ENCODE measurements at places on chromosomes 5 and 9. TPM values are rescaled to one million over a fixed set of nuclear protein-coding genes. Genes with fewer than 3 reads are reported as not detected.

GPR150 gene
- not detected for total RNA-seq

IRX2 gene
- not detected for total RNA-seq

OR13C4 gene
- total RNA-seq = 0.16 TPM

IL7R gene
- total RNA-seq = 1.9 TPM

ADAMTS19 gene
- total RNA-seq = not detected

CNTNAP3B gene
- 361 TPM for total RNA-seq

SAXO1 gene
- under 0.01 TPM for total RNA-seq

IQGAP2 gene
- 0.65 TPM for total RNA-seq

MCC gene
- 39.9 TPM for total RNA-seq

PRXL2C gene
- total RNA-seq = 20.6 TPM

DMGDH gene
- total RNA-seq = 0.50 TPM

HRH2 gene
- not detected for total RNA-seq

NSD1 gene
- 53.0 TPM for total RNA-seq

CCL27 gene
- total RNA-seq = 0.16 TPM

LURAP1L gene
- 11.3 TPM for total RNA-seq

RGS3 gene
- 311 TPM for total RNA-seq

PCDHGA11 gene
- 14.5 TPM for total RNA-seq

SHISAL2B gene
- not detected for total RNA-seq

TMEM232 gene
- total RNA-seq = 0.63 TPM

TAF7 gene
- 53.3 TPM for total RNA-seq

HEMGN gene
- total RNA-seq = not detected

SPATA31A3 gene
- not detected for total RNA-seq

EQTN gene
- not detected for total RNA-seq

SERF1A gene
- 8.1 TPM for total RNA-seq

NUDT12 gene
- 4.4 TPM for total RNA-seq

CA9 gene
- not detected for total RNA-seq

TMEM174 gene
- not detected for total RNA-seq

DMRT3 gene
- not detected for total RNA-seq

PCA3 gene
- under 0.01 TPM for total RNA-seq

COL15A1 gene
- total RNA-seq = 28.2 TPM

GABBR2 gene
- 0.63 TPM for total RNA-seq

PCDHGB7 gene
- 12.3 TPM for total RNA-seq

IFNA21 gene
- total RNA-seq = not detected

IFNA2 gene
- not detected for total RNA-seq

EPB41L4B gene
- total RNA-seq = 0.16 TPM

PLGRKT gene
- 6.0 TPM for total RNA-seq

EXOSC3 gene
- total RNA-seq = 26.3 TPM

C5orf63 gene
- 1.6 TPM for total RNA-seq

TMEM252 gene
- total RNA-seq = not detected

FOXD4L3 gene
- total RNA-seq = not detected
